Right kidney (tissue), 9 donors: ENCODE measurements at places on chromosomes 1 and 21.

GRCh38 chr21:34743831-34744230, 75.0 kb downstream of the CLIC6 start:
- DNase-seq, result no peak

GRCh38 chr1:114227059-114227458, 73.4 kb upstream of the SYT6 start:
- no peak for DNase-seq

GRCh38 chr1:157274698-157275534, 136.7 kb upstream of the ETV3 start:
- DNase-seq, result no peak

- DNase-seq, result no peak
Observed at GRCh38 chr1:11482198-11482597, 3.2 kb downstream of the DISP3 start.

DNA sequence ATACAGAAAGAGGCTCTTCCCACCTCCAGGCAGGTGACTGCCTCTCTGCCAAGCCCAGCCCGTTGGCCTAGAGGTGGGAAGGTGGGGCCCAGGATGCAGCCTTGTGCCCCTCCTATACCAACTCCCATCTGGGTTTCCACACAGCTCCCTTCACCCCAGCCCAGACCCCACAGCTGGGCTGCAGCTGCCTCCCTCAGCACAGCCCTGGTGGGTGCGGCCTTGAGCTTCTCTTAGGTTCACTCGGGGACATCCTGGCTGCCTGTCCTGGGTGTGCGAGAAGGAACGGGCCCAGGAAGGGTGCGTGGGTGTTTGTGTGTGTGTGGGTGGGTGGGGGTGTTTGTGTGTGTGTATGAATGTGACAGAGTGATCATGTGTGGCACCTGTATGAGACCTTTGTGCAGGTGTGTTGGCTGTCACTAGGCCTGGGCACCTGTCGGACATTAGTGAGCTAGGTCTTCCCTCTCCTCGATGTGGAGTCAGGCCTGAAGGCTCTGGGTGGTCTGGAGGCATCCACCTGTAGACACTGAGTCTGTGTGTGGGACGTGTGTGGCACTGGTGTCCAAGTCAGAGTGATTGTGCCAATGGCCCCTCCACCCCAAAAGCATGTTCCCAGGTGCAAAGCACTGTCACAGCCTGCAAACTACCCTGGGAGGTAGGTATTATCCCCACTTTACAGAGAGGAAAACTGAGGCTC, 30.7 kb downstream of the FOXO6 start:
- no peak for DNase-seq

- peak; percentile 20 for DNase-seq
Observed at GRCh38 chr1:245609354-245610150, 454.8 kb downstream of the KIF26B start.

DNA sequence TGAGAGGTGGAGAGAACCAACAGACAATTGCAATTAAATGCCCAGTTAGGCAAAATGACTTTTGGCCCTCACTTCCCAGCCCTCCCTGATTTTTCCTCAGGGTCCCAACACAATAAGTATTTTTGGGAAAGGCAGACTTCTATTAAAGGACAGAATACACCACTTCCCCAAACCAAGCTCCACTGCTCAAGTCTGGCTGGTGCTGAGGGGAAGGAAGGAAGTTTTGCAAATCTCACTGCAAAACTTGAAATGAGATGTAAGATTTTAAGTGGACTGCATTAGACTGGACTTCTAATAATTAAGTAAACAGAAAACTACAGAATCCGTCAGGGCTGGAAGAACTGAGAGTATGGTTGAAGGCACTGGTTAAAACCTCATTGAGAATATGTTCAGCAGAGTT, 32.2 kb upstream of the CD1D start:
- no peak for DNase-seq

GRCh38 chr1:63690966-63691700, 82.7 kb upstream of the ROR1 start:
- no peak for DNase-seq
